Gastrocnemius medialis (tissue), 4 donors: ENCODE measurements at places on chromosomes 2 and 18. TPM values are rescaled to one million over a fixed set of nuclear protein-coding genes. Genes with fewer than 3 reads are reported as not detected.

Gene PLCD4
- total RNA-seq, result 21.6 TPM

Gene IL36B
- not detected for total RNA-seq

Gene ADAM23
- total RNA-seq, result 1.8 TPM

Gene ARMC9
- total RNA-seq, result 7.2 TPM

Gene HOXD9
- total RNA-seq, result 1.8 TPM

Gene ABI2
- 16.0 TPM for total RNA-seq

Gene SP5
- not detected for total RNA-seq

Gene ARHGEF33
- 0.07 TPM for total RNA-seq

Gene SPP2
- total RNA-seq, result not detected

Gene ERICH2
- not detected for total RNA-seq

Gene LYG1
- not detected for total RNA-seq

Gene RAB6D
- not detected for total RNA-seq

Gene MYOM1
- 307 TPM for total RNA-seq

Gene SIX3
- not detected for total RNA-seq

Gene YWHAQ
- total RNA-seq, result 46.0 TPM

Gene BCL11A
- total RNA-seq, result 0.07 TPM

Gene DCC
- not detected for total RNA-seq

Gene NEU4
- 8.6 TPM for total RNA-seq

Gene TUBA4B
- total RNA-seq, result not detected

Gene DSC3
- 0.04 TPM for total RNA-seq

Gene PECR
- total RNA-seq, result 0.73 TPM

Gene CXCR4
- total RNA-seq, result 2.5 TPM

Gene UPP2
- total RNA-seq, result not detected
